ENCODE measurements at places on chromosomes 6 and 20.

DNA sequence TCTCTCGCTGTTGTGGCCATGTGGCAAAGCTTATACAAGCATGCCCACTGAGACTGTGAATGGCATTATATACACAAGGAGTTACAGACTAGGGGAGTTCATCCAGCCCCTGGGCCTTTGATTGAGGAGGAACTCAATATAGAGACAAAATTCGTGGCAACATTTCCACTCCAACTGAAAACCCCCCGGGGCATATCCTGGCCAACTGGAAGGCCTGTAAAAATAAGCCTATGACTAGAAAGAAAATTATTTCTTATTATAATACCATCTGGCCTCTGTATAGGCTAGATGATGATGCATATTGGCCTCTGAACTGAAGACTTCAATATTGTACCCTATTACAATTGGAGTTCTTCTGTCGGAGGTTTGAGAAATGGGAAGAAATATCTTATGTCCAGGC lies 175.5 kb upstream of the GJE1 start:
- no peak for DNase-seq

DNA sequence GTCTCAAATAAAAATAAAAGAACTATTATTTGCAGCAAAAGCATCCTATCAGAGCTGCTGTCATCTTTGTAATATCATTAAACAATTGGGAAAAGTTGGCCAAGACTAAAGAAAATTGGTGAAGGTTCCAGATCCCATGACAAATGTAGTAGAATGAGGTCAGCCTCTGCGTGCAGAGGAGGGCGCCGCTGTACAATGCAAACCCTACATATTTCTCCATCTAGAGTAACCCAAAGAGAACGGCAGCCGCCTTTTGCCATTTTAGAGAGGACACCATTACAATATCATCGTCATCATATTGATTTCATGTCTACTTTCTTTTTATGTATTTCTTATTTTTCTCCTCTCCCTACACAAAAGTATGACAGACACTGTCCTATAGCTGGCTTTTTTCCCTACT lies 59.5 kb downstream of the ZMYND8 start:
- no peak for DNase-seq

DNA sequence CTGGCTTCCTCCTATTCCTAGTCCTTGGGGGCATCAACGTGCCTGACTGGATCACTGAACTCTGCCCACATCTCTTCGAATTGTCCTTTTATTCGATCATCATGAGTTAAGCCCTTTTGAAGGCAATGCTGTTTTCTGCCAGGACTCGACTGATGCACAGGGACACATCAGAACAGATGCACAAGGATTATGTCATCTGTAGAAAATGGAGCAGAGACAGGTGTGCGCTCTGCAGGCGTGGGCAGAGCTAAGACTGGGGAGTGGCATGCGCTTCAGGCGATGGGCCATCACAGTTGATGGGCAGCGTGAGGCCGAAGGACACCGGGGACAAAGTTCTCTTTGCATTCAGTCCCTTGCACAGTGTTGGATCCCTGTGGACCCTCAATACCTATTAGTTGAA lies 13.1 kb downstream of the GABRR1 start:
- no peak for DNase-seq

GRCh38 chr6:109121411-109121810 lies 26.1 kb downstream of the CEP57L1 start:
- DNase-seq: no peak

- DNase-seq: no peak
Measured at GRCh38 chr20:10495173-10495572, 60.1 kb downstream of the SLX4IP start.

GRCh38 chr20:14355791-14356190 lies 18.4 kb upstream of the FLRT3 start:
- DNase-seq: no peak

GRCh38 chr6:140572867-140573266 lies 1198.4 kb upstream of the CITED2 start:
- DNase-seq: no peak

DNA sequence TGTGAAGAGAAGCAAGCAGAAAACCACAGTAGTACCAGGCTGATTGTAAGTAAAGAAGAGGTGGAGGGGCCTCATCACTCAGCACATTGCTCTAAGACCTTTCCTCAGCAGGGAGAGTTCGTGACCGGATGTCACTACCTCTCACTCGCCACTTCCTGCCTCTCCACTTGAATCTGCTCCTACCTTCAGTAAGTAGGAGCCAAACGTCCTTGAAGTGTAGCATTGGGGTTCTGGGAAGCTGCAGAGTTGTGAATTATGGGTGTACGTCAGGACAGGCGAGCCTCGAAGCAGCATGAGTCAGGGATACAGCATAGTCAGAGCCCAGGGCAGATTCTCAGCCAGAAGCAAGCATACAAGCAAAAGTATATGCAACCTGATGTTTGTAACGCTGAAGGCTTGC lies 224.9 kb downstream of the PHACTR1 start:
- no peak for DNase-seq

DNA sequence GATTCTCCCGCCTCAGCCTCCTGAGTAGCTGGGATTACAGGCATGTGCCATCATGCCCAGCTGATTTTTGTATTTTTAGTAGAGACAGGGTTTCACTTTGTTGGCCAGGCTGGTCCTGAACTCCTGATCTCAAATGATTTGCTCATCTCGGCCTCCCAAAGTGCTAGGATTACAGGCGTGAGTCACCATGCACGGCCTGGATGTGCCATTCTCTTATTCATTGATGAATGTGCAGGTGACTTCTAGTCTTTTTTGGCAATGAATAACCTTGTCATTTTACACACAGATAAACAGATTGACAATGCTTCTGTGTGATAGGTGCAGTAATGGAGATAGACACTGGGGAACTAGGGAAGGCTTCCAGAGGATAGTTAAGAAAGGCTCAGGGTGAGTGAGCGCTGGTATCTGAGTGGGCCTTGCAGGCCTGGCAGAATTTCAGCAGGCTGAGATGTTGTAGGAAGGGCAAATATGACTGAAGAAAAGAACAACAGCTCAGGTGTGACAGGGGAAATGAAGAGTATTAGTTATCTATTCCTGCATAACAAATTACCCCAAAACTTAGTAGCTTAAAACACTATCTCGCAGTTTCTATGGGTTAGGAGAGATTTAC lies 23.3 kb downstream of the PPARD start:
- peak; percentile 8 for DNase-seq

DNA sequence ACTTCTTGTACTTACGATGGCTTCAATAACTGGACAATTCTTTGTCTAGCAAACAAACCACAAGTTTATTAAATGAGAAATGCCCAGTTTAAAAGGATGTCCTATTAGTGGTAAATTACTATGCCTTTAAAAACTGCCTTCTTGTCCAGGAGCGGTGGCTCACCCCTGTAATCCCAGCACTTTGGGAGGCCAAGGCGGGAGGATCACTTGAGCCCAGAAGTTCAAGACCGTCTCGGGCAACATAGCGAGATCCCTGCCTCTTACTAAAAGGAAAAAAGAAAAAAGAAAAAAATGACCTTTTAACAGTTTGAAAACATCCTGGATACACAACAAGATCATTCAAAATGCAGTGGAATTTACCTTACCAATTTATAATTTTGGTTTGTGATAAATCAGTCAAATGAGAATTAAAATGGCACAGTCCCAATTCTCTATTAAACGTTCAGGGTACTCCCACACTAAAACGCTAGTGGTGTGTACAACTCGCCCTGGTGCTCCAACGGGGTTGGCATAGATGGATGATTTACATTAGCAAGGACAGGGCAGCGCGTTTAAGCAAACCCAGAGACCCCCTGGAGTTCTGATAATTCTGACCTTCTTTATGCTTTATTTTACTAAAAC lies 2.3 kb downstream of the ZBTB2 start:
- peak; percentile 41 for DNase-seq

- DNase-seq: no peak
Measured at GRCh38 chr6:40348591-40348990, 238.6 kb downstream of the LRFN2 start.

GRCh38 chr20:5526516-5526915 lies 209.8 kb upstream of the PROKR2 start:
- DNase-seq: no peak

GRCh38 chr6:34667481-34668238 lies 28.9 kb downstream of the ILRUN start:
- no peak for DNase-seq

DNA sequence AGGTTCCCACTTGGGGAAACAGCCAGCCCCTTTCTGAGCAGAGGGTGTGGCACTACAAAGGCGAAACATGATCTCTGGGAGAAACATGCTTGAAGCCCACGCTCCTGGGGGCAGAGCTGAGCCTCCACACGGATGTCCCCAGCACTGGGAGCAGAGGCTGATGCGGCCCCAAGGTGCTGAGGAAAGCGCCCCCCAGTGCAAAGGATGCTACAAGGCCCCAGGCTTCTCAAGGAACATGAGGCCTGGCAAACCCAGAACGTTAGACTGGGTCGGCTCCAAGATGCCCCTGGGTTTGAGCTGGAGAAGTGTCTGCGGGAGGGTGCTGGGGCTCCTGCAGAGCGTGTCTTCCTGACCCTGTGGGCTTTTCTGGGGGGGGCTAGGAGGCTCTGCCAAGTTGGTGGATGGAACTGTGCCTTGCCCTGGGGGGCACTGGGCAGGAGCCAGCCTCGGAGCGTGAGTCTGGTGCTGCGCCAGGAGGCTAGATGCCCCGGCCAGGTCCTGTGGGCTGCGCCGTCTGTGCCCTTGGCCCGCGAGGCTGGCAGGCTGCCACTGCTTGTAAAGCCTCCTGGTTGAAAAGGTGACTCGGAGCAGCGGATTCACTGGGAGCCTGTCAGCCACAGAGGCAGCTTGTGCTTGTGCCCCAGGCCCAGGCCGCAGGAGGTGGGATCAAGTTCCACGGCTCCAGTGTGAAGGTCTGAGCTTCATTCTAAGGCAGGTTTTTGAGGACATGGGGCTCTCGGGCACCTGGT lies 8.1 kb downstream of the SYNJ2 start:
- DNase-seq: peak; percentile 31

- no peak for DNase-seq
Measured at GRCh38 chr6:20877008-20877937, 343.0 kb downstream of the CDKAL1 start.

GRCh38 chr6:13253272-13253671 lies 75.1 kb downstream of the TBC1D7 start:
- DNase-seq: no peak

- DNase-seq: no peak
Measured at GRCh38 chr6:118968416-118968815, 33.5 kb upstream of the MCM9 start.

GRCh38 chr6:167212713-167213005 lies 54.9 kb upstream of the GPR31 start:
- DNase-seq: no peak

DNA sequence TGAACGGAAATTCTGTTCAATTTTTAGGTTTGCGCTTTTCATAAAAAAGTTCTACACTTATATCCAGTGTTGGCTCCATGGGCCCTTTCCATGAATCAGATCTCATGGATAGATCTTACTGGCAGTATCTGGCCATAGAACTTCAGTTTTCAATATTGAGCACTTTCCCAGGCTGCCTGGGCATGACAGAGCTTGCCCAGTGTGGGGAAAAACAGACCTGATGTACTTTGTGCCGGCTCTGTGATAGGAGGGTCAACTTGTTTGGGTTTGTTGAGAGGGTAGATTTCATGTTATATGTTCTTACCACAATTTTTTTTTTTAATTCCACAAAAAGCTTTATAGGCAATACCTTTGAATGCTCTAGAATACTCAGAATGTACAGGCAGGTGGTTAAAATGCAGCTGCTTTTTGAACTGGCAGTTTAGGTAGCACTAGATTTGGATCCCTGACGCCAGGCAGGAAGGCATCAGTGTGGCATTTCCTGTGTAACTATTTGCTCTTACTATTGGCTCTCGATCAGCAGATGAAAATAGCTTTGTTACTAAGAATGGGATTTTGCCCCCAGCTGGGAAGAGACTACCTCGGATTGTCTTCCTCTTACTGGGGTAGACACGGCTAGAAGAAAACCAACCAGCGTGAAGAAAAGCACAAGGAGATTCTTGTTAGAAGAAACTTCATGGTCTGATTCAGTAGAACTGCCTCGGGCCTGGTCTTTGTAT lies 404.9 kb upstream of the SOX4 start:
- DNase-seq: no peak

GRCh38 chr20:40583205-40583604 lies 105.8 kb downstream of the MAFB start:
- no peak for DNase-seq

DNA sequence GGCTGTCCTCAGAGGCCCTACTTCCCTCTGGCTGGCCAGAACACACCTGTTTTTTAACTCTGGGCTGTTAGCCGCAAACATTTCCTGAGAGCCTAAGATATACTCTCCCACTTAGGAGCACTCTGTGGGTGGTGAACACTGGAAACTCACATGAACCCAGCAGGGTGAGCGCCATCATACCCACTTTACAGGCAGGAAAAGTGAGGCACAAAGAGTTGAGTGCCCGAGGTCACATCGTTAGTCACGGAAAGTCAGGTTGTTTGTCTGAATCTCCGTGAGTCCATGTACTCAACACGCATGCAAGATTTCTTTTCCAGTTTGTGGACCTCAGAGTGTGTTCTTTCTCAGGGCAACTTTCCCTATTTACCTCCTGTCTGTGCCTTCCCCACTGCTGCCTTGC lies 1.9 kb downstream of the BAK1 start:
- DNase-seq: no peak

GRCh38 chr6:137496368-137496767 lies 2.2 kb upstream of the OLIG3 start:
- no peak for DNase-seq

DNA sequence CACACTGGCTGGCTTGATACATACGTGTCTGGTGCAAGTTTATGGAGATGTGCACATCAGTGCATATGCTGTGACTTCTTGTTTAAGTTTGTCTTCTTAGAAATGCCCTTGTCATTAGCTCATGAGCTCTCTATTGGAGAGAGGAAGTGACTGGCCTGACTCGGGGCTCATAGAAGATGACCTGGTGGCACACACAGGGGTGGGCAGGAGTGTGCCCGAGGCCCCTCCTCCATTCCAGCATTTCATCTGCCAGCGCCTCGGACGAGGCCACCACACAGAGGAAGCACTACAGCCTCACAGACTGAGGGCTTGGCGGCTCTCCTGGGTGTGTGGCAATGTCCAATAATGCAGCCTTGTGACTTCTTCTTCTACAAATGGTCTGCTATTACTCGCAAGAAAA lies 109.7 kb downstream of the FAM120B start:
- DNase-seq: no peak

GRCh38 chr20:22795871-22796270 lies 211.5 kb upstream of the FOXA2 start:
- DNase-seq: no peak

DNA sequence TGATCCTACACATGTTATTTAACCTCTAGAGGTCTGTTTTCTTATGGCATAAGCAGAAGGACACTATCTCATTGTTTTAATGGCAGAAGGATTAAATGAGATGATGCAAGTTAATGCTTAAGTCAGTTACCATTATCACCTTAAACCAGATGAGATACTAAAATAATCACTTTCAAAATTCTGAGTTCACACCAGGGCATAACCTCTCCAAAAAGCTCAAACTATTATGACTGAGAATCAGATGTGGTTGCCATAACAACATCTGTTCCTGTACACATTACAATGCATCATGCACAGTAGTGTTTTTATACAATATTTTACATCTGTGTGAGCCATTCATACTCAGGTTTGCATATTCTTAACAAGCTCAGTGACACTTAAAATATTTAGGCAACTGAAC lies 10.2 kb downstream of the ADNP start:
- DNase-seq: no peak

All from activated naive CD4-positive, alpha-beta T cell treated with anti-CD3 and anti-CD28 coated beads, Interleukin-2, amount 10 ng/mL, durations not matched to agents 7 days and 5 days (primary cell).